Muscle of back (tissue), 13 donors: ENCODE measurements at places on chromosomes 2 and 18. TPM values are rescaled to one million over a fixed set of nuclear protein-coding genes. Genes with fewer than 3 reads are reported as not detected.
A peak's percentile ranks its signal among the peaks of the same experiment; 100 is the strongest.

DNA sequence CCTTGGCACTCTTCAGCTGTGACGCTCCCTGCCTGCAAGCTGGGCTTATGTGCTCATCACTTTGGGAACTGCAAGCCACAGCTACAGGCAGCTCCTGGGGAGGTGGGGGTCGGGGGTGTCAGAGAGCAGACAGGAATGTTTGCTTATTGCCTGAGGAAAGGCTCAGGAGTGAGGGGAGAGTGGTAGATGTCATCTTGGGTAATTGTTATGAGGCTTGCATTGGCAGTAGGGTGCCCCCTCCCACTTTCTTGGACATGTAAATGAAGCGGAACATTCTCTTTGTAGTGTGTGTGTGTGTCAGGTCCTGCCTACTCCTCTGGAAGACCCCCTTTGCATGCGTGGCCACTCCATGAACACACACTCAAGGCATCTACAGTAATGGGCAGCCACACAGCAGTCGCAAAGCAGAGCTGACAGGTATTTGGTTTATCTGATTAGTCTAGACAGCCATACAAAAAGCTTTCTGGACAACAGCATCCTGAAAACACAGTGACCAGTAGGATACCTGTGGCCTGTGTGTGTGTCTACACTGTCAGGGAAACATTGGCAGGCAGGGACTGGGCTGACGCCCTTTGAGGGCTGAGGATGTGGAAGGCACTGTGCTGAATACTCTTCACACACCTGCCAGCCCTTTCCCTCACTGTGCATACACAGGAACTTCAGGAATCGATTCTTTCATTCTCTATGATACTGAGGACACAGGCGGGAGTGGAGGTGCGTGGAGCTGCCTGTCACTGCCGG, 17.1 kb upstream of the MC2R start:
- no peak for DNase-seq

GRCh38 chr2:17790536-17790935, 25.7 kb upstream of the MSGN1 start:
- no peak for DNase-seq

DNA sequence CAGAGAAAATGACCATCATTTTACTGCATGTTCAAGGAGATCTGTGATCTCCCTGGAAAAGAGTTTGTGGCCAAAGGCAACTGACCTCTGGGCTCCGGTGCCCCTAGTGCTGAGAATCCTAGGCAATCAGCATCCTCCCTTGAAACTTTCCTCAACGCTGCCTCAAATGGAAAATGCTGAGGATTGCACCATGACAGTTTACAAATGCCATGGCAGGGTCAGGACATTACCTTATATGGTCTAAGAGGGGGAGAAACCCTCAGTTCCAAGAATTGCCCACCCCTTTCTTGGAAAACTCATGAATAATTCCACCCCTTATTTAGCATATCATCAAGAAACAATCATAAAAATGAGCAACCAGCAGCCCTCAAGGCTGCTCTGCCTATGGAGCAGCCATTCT, 48.3 kb downstream of the ALPK2 start:
- no peak for DNase-seq

- peak; percentile 44 for DNase-seq
Measured at GRCh38 chr2:210617732-210618330, 61.4 kb downstream of the CPS1 start.

GRCh38 chr2:69946351-69947324, 14.8 kb downstream of the ASPRV1 start:
- DNase-seq, result no peak

- DNase-seq, result no peak
Measured at GRCh38 chr2:145841973-145842372, 1322.1 kb upstream of the ZEB2 start.

GRCh38 chr2:101745711-101746694, 48.5 kb downstream of the MAP4K4 start:
- no peak for DNase-seq

DNA sequence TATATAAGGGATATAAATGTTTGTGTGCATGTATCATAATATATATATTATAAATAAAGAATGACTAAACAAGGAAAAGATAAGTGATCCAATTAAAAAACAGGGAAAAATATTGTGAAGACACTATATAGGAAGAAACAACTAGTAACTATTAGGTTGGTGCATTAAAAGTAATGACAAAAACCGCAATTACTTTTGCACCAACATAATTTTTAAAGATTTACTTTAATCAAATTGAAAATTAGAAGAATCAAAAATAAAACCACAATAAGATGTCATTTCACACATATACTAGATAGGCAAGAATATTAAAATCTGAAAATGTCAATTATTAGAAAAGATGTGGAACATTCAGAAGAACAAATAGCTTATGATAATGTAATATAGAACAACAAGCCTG, 595.9 kb downstream of the KCNJ3 start:
- no peak for DNase-seq

- DNase-seq, result peak; percentile 68
Measured at GRCh38 chr2:190649035-190649797, at the start of gene NAB1. TSS of gene NAB1 (plus strand) at chr2:190649083. CDS start at chr2:190659177, 10,094 bp downstream.

- DNase-seq, result no peak
Measured at GRCh38 chr2:54879032-54879431, 155.6 kb downstream of the EML6 start.

DNA sequence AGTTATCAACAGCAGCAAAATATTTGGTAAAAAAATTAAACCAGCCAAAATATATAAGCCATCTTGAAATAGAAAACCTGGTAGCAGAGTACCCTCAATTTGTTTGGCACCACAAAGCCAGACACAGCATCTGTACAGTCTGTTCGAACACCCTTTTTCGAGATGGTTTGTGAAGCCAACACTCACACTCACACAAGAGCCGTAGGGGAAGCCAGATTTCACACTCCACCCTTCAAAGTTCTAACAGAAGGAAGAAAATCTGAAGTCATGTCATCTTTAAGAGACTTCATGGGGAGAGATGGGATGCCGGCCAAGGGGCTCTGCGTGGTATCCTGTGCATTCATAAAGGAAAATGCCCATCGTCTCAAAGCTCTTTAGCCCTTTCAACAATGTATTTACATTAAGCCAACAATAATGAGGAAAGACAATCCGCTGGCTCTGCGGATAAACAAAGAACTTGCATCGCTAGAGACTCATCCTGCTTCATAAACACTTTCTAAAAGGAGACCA, 451.5 kb upstream of the CHST9 start:
- DNase-seq, result no peak

GRCh38 chr2:17962876-17963275, 84.4 kb downstream of the KCNS3 start:
- no peak for DNase-seq

DNA sequence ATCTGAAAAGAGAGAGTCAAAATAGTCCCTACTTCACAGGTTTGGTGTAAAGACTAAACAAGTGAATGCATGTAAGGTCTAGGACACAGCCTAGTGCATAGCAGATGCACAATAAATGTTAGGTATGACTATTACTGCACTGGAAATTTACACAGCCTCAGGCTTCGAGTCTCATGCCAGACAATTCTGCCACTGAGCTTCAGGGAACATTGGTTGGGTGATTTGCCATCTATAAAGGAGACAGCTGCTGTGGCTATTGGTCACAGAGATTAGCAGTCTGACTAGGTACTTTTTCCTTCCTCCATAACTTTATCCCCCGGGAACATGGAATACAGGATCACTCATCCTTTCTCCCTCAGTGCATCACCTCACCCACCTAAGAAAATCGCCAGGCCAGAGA, 89.2 kb downstream of the FAM124B start:
- no peak for DNase-seq

- no peak for DNase-seq
Measured at GRCh38 chr2:181542170-181542569, 85.0 kb downstream of the ITGA4 start.

DNA sequence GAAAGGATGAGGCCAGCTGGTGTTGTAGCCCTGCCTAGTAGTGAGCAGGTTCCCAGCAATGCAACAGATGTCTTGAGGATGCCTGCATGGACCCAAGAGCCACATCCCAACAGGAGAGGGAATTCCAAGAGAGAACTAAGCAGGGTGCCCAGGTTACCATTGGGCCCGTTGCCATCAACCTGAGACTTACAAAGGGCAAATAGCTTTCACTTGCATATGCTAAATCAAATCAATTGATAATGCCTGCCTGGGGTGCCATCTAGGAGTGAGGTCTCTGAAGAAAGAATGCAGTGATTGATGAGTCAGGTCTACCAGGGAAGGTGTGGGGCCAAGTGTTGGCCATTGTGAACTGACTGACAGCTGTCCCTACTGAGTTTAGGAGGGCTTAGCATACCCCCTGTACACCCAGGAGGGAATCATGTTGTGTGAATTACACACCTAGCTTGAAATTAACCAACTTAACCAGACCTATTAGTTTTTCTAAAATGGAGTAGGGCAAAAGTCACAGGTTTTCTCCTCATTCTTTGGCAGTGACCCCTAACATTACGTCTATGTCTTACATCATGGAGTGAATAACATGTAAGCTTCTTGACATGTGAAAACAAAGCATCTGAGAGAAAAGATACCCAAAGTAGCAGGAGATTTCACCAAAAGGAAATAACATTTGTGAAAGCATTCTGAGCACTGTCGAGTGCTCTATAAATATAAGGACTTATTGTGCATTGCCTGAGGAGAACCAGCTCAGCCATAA, 32.3 kb downstream of the FHOD3 start:
- no peak for DNase-seq

DNA sequence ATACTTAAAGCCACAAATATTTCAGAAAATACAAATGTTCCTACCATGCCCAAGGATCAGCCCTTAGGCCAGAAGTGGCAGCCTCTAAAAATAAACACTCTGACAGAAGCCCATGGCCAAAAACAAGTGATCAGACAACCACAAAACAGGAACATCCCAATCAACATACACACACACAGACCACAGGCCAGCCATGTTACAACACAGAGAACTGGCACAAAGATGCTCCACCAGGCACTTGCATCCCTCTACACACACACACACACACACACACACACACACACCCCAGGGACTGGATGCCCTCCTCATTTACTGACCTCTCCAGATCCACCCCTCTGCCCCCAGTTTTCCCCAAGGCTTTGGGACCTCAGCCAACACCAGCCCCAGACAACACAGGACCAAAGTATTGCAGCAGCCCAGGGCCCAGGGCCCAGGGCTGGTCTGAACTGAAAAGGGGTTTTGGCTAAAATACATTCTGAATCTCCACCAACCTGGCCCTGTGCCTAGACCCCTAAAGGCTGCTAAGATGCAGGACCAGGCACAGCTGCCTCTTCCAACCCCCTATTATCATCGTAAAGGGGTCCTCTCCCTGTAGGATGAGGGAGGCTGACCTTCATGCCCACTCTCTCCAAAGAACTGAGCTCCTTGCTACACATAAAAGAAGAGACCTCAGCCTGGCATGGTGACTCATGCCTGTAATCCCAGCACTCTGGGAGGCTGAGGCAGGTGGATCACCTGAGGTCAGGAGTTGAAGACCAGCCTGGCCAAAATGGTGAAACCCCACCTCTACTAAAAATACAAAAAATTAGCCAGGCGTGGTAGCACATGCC, 151.4 kb downstream of the TNS1 start:
- DNase-seq, result peak; percentile 48

- DNase-seq, result no peak
Measured at GRCh38 chr2:47903781-47904490, 2.4 kb downstream of the FBXO11 start.

DNA sequence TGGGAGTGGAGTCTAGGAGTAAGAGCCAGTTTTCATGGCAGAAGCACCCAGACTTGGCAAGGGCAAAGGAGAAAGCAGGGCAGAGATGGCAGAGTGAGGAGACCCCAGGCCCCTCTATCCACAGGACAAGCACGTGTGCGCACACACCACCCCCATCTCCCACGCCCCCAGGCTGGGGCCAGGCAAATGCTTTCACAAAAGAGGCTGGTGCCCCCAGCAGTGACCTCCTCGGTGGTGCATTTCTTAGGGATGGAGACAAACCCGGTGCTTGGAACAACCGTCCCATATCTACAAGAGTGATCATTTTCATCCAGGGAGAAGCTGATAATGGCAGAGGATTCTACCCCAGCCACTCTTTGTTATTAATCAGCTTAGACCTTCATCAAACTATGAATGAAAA, 62.0 kb downstream of the KCNF1 start:
- no peak for DNase-seq

DNA sequence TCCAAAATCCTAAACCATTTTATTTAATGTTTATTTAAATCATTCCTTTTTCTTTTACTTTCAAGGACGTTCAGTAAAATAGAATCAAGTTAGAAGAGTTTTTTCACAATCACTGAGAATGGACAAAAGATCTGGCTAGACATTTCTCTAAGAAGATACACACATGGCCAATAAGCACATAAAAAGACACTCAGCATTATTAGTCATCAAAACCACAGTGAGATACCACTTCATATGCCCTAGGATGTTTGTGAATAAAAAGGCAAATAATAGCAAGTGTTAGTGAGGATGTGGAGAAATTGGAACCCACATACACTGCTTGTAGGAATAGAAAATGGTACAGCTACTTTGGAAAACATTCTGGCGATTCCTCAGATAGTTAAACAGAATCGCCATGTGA, 76.1 kb downstream of the RHBDD1 start:
- no peak for DNase-seq

- no peak for DNase-seq
Measured at GRCh38 chr2:172909454-172909853, 166.2 kb upstream of the MAP3K20 start.

- no peak for DNase-seq
Measured at GRCh38 chr18:79879566-79879965, 71.9 kb downstream of the SLC66A2 start.

DNA sequence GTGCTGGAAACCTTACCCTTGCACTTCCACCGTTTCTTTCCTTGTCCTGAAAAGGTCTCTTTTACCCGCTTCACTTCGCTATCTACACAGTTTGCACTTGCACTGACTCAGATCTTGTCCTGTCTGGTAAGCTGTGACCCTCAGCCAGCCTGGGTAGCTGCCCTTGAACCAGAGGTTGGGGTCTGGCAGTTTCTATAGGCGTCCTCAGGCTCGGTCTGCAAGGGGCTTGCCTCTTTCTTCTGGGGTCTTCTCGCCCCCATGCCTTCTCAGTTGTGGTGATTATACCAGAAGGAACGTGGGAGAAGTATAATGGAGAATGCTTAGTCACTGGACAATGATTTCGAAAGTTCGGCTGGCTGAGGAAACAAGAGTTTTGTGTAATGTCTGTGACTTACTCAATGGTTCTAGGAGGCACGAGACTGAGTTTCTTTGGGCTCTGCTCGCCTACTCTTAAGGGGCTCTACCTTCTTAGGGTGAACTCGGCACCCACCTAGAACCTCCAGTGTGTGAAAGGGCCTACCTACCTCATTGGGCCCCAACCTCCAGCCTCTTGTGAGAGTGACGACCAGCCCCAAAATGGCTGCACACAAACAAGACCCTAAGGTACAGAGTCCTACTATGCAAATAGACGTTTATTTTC, 6.9 kb upstream of the STAT1 start:
- peak; percentile 65 for DNase-seq

GRCh38 chr2:238492840-238493239, 66.1 kb downstream of the ASB1 start:
- no peak for DNase-seq

The SAG gene
- 0.08 TPM for polyA plus RNA-seq

The SERTAD2 gene
- polyA plus RNA-seq, result 24.3 TPM

The CFAP65 gene
- not detected for polyA plus RNA-seq

The SIX3 gene
- polyA plus RNA-seq, result not detected

The RFX8 gene
- 3.9 TPM for polyA plus RNA-seq

The TDRD15 gene
- polyA plus RNA-seq, result not detected

The VWA3B gene
- 2.4 TPM for polyA plus RNA-seq

The NPHP1 gene
- polyA plus RNA-seq, result 5.2 TPM

The DCDC2C gene
- 0.82 TPM for polyA plus RNA-seq

The SERPINB11 gene
- not detected for polyA plus RNA-seq

The PAX8 gene
- 0.49 TPM for polyA plus RNA-seq

The GCG gene
- 52.4 TPM for polyA plus RNA-seq

The EGR4 gene
- polyA plus RNA-seq, result not detected

The SLC23A3 gene
- polyA plus RNA-seq, result 0.75 TPM

The ERFE gene
- 23.6 TPM for polyA plus RNA-seq

The REG1B gene
- not detected for polyA plus RNA-seq
